Right atrium auricular region (tissue), 2 donors: ENCODE measurements at places on chromosomes 5 and 9.

- peak; percentile 32 for DNase-seq
These were observed 3.6 kb upstream of the IL3 start for GRCh38 chr5:132056610-132057497.

- no peak for DNase-seq
These were observed 951.4 kb downstream of the NR2F1-AS1 start for GRCh38 chr5:92629574-92629973.

GRCh38 chr9:94096819-94097577, 12.7 kb downstream of the PTPDC1 start:
- DNase-seq, result no peak

DNA sequence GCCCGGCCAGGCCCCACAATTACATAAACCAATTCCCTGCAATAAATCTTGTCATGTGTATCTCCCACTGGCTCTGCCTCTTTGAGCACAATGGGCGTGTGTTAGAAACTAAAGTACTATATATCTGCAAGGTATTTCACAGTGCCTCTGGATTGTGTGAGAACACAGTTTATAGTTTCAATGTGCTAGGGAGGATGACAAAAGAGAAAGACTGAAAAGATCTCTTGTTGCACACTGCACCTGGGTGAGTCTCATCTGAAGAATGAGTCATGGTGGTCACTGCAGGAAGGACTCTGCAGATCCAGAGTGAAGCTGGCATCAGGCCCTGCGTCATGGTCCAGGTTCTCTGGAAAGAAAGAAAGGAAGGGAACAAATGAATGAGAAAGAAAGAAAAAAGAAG, 20.7 kb upstream of the CTSV start:
- no peak for DNase-seq

- no peak for DNase-seq
These were observed 214.6 kb downstream of the GABRG2 start for GRCh38 chr5:162282191-162282590.

DNA sequence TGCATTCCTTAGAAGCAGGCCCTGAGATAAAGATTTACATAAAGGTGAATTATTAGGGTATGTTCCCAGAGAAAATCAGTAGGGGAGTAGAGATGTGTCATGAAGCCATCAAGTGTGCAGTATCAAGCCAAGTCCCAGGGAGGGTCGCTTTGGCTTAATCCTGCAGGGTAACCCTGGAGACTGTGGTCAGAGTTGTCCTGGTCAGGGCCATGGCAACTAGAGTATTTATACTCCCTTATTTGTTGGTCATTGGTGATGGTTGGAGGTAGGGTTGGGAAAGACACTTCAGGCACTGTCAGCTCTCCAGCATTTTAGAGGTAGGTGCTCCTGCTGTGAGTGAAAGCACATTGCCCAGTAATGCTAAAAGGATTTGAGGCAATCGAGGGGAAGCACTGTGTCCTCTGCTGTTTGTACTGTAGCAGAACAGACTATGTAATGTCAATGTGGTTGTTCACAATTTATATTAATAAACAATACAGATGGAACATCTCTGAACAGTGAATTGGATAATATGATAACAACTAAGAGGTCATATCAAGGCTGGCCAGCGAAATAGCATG, 108.9 kb downstream of the GDNF start:
- DNase-seq, result no peak

DNA sequence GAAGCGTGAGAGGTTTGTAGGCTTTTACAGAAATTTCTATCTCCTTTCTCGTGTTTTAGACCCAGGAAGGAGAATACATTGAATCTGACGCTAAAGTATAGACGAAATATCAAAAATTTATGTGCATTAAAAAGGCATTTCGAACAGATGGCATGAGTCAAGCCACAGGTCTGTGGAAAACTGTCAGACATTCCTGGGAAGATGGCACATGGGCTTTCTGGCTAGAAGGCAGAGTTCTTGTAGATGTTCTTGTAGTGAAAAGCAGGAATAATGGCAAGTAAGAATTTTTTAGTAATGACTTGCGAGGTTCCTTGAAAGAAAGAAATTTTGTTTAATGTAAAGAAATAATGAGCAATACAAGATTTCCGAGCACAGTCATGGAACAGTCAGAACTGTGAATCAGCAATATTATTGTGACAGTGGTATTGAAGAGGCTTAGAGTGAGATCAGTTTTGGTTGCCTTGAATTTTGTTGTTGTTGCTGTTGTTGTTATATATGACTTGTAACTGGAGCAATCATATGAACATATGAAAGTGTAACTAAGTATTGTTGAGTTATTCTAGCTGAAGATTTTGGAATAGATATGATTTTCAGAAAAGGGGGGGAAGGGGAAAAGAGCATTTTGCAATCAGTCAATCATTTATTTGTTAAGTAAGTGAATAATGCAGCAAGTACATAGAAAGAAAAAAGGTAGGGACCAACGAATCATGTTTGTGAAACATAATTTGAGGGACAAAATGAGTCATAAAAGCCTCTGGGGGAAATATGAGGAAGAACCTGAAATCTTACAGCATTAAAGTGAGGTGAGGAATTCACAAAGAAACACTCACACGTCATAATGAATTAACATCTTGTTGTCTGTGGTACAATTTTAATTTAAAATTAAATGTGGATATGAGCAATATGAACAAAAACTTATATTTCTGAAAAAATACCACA, 339.0 kb upstream of the CTNND2 start:
- no peak for DNase-seq

- DNase-seq, result no peak
These were observed 69.8 kb downstream of the COL15A1 start for GRCh38 chr9:99013550-99013949.
